Activated CD4-positive, alpha-beta T cell treated with anti-CD3 and anti-CD28 coated beads, Interleukin-2, amount 10 ng/mL, durations not matched to agents 7 days and 5 days (primary cell): ENCODE measurements at places on chromosomes 4 and X. TPM values are rescaled to one million over a fixed set of nuclear protein-coding genes. Genes with fewer than 3 reads are reported as not detected.

Gene ANKRD37
- 12.0 TPM for total RNA-seq

- DNase-seq = peak; percentile 52
Observed at GRCh38 chrX:76253432-76253831, 80.6 kb downstream of the PBDC1 start.

GRCh38 chrX:110086916-110087484, 84.1 kb downstream of the TMEM164 start:
- no peak for DNase-seq

Gene MAGEC3
- total RNA-seq = not detected
